ENCODE measurements at places on chromosomes 3 and 15.

DNA sequence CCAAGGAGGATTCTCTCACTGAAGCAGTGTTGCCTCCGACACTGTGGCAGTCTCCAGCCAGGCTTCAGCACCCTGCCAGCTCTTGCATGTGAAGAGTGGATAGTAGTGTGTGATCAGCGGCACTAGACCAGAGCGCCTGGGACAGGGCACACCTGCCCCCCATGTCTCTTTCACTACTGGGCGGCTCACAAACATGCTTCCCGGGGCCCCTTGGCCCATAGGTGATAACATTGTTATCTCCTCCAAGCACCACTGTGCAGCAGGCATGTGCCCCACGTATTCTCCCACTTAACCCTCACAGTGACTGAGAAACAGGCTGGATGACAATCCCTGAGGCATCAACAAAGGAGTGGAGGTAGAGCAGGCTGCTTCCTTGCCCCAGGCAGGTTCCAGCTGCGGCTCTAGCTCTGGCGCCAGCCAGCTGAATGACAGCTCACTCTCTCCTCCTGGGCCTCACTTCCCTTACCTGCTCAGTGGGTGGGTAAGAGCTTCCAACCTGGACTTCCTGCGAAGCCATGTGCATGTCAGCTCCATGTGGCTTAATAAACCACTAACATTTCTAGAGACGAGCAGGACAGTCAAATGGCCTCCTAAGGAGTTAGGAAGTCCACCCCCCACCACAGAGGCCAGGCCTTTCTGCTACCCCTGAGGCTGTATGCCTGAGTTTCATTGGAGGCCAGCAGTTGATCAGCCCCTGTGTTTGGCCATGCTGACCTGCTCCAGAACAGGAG lies 37.8 kb downstream of the KLF13 start:
- peak overlapping the region; percentile 96 for H3K27ac ChIP-seq
- peaks cover 98% of the 10 kb centered on the region for H3K4me1 ChIP-seq
- peaks cover 8% of the 10 kb centered on the region for H3K36me3 ChIP-seq
- H3K27me3 ChIP-seq, result no peaks in the 10 kb centered on the region
- H3K4me3 ChIP-seq, result peak overlapping the region; percentile 3
- no peak for DNase-seq

GRCh38 chr3:159032311-159032710 lies 230.5 kb downstream of the MFSD1 start:
- no peak for DNase-seq
- no peaks in the 10 kb centered on the region for H3K36me3 ChIP-seq
- H3K4me3 ChIP-seq, result no peak overlapping the region
- H3K4me1 ChIP-seq, result no peaks in the 10 kb centered on the region
- no peak overlapping the region for H3K27ac ChIP-seq
- H3K27me3 ChIP-seq, result no peaks in the 10 kb centered on the region

GRCh38 chr15:65579762-65580161 lies 31.2 kb downstream of the INTS14 start:
- no peak for DNase-seq
- peaks cover 4% of the 10 kb centered on the region for H3K4me1 ChIP-seq
- H3K27me3 ChIP-seq, result no peaks in the 10 kb centered on the region
- H3K36me3 ChIP-seq, result peaks cover 56% of the 10 kb centered on the region
- H3K27ac ChIP-seq, result no peak overlapping the region

DNA sequence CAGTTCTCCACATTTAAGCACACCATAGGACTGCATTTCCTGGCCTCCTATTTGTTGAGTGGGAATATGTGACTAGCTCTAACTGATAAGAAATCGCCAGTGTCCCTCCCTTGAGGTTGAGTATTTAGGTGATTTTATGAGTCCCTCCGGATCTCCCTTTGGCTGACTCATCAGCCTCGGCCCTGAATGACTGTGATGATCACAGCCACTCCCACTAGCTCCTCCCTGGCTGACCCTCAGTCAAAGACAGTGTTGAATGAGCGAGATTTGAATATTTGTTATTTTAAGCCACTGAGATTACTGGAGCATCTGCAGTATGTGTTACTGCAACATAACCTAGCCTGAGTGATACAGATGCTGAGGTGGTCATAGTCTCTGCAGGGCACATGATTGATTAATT lies 515.3 kb downstream of the EPHB1 start:
- DNase-seq, result no peak
- no peak overlapping the region for H3K27ac ChIP-seq
- H3K36me3 ChIP-seq, result no peaks in the 10 kb centered on the region
- H3K4me3 ChIP-seq, result no peak overlapping the region
- no peaks in the 10 kb centered on the region for H3K27me3 ChIP-seq

DNA sequence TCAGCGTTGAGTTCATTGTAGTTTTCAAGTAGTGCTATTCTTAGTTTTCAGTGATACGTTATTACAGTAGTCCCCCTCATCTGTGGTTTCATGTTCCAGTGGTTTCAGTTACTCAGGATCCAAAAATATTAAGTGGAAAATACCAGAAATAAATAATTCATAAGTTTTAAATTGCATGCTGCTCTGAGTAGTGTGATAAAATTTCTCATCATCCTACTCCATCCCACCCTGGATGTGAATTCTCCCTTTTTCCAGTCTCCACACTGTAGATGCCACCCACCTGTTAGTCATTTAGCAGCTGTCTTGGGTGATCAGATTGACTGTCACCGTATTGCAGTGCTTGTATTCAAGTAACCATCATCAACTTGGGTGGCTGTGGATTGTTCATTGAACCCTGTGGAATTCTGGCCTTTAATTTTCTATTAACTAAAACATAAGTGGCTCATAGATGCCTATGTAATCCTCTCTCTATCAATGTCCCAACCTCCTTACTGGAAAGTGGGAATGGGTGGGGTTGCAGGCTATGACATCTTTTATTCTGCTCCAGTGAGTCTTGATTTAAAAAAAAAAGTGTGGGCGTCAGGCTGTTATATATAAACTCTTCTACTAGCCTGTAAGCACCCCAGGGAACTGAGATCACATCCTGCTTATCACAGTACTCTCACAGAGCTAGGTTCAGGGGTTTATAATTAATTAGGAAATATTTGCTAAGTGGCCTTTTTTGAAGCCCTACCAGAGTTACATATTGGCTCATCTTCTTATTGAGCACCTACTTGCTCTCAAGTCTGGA lies 97.5 kb downstream of the CFAP20DC start:
- no peak overlapping the region for H3K27ac ChIP-seq
- H3K4me3 ChIP-seq, result no peak overlapping the region
- DNase-seq, result no peak
- no peaks in the 10 kb centered on the region for H3K36me3 ChIP-seq
- no peaks in the 10 kb centered on the region for H3K27me3 ChIP-seq

DNA sequence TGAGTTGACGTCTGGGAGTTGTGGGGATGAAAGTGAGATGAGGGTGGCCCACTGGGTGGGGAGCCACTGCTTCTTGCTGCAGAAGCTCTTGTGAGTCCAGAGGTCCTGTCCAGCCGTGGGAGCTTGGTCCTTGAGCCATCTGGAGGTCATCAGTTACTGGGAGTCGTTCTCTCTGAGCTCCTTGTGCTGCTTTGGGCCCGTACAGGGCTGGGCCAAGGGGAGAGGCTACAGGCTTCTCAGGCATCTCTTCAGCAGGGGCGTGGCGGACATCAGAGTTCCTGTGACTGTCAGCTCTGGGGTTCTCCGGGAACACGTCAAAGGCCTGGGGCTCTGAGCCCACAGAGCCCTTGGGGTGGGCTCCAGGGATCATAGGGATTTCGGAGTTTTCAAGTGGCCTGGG lies 2.6 kb downstream of the PRRT3 start:
- no peaks in the 10 kb centered on the region for H3K27me3 ChIP-seq
- no peak overlapping the region for H3K4me3 ChIP-seq
- H3K27ac ChIP-seq, result no peak overlapping the region
- DNase-seq, result no peak

DNA sequence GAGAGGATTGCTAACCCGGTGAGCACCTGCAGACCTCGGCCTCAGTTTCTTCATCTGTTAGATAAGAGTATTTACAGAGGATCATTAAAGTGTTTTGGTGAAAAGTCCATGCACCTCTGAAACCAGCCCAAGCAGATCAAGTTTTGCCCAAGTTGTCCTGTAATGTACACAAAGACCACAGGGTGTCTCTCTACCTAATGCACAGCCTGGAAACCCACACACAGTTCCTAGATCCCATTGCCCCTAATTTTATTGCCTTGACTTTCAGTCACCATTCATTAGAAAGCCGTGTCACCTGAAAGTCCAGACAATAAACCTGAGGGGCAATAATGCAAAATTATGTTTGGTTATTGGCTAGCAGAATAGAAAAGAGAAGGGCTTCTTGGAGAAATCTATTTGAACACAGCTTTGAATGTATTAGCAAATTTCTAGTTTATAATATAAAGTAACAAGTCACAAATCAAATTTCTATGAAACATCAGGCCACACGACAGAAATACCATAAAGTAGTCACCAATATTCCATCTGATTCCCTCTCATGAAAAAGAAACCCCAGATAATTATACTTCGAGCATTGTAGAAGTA lies 161.3 kb upstream of the SLC2A2 start:
- H3K4me3 ChIP-seq, result no peak overlapping the region
- peaks cover 5% of the 10 kb centered on the region for H3K4me1 ChIP-seq
- peaks cover 25% of the 10 kb centered on the region for H3K36me3 ChIP-seq
- H3K27me3 ChIP-seq, result no peaks in the 10 kb centered on the region
- peak; percentile 28 for DNase-seq

- no peak overlapping the region for H3K27ac ChIP-seq
- H3K36me3 ChIP-seq, result no peaks in the 10 kb centered on the region
- no peak for DNase-seq
- H3K27me3 ChIP-seq, result peaks cover 71% of the 10 kb centered on the region
Observed at GRCh38 chr3:61562721-61563312, 1.4 kb downstream of the PTPRG start.

DNA sequence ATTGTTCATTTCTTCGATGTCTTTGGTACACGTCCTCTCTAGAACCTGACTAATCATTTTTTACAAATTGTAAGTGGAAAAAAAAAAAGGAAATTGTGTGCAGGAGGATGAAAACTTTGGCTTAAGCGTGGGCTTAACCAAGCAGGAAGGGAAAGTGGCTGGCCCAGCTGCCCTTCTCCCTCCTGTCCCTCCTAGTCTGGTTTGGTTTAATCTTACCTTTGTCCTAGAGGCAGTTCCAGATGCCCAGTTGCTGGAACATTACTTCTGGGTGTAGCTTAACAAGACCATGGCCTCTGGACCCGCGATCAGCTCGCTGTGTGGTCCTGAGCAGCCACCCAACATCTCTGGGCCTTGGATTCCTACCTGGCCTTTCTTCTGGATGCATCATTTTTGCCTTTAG lies 15.4 kb downstream of the PAQR5 start:
- no peaks in the 10 kb centered on the region for H3K36me3 ChIP-seq
- H3K27ac ChIP-seq, result no peak overlapping the region
- H3K27me3 ChIP-seq, result no peaks in the 10 kb centered on the region
- no peaks in the 10 kb centered on the region for H3K4me1 ChIP-seq
- DNase-seq, result no peak
- no peak overlapping the region for H3K4me3 ChIP-seq

- no peak overlapping the region for H3K4me3 ChIP-seq
- no peak overlapping the region for H3K27ac ChIP-seq
- DNase-seq, result no peak
- no peaks in the 10 kb centered on the region for H3K36me3 ChIP-seq
- no peaks in the 10 kb centered on the region for H3K4me1 ChIP-seq
- no peaks in the 10 kb centered on the region for H3K27me3 ChIP-seq
Observed at GRCh38 chr3:153028381-153028780, 133.6 kb upstream of the RAP2B start.

DNA sequence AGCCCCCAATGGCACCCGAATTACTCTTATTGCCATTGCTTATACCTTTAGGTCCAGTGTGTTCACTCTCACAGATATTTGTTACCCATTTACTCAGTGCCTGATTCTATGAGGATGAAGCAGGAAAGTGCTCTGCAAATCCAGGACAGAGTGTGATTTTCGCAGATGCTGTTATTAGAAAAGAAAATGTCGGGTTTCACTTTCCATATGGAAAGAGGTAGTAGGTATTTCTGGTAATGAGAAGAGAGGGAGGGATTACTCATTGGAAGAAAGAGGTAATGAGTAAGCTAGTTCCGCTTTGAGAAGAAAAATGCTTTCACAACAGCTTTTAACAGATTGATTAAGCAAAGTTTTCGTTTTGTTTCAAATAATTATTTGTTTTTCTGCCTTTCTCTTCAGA lies 336.3 kb upstream of the CFAP20DC start:
- no peaks in the 10 kb centered on the region for H3K36me3 ChIP-seq
- H3K4me3 ChIP-seq, result no peak overlapping the region
- DNase-seq, result no peak
- no peaks in the 10 kb centered on the region for H3K27me3 ChIP-seq
- no peak overlapping the region for H3K27ac ChIP-seq
- peaks cover 3% of the 10 kb centered on the region for H3K4me1 ChIP-seq

DNA sequence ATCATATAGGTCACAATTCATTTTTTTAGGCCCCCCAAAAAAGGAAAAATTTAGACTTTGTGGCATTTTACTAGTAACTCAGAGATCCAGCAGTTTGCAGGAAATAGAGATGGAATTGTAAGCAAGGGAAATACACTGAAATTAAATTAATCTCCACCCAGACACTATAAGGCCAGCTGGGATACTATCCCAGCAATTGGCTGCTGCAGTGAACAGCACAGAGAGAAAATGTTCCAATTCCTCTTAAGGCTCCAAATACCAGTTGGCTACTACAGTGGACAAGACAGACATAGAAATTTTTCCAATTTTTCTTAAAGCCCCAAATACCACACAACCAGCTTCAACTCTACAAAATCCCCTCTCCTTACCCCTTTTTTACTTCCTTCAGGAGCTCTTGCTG lies 78.9 kb downstream of the ULK4 start:
- no peak overlapping the region for H3K27ac ChIP-seq
- H3K36me3 ChIP-seq, result peaks cover 2% of the 10 kb centered on the region
- H3K4me3 ChIP-seq, result no peak overlapping the region
- H3K4me1 ChIP-seq, result no peaks in the 10 kb centered on the region

DNA sequence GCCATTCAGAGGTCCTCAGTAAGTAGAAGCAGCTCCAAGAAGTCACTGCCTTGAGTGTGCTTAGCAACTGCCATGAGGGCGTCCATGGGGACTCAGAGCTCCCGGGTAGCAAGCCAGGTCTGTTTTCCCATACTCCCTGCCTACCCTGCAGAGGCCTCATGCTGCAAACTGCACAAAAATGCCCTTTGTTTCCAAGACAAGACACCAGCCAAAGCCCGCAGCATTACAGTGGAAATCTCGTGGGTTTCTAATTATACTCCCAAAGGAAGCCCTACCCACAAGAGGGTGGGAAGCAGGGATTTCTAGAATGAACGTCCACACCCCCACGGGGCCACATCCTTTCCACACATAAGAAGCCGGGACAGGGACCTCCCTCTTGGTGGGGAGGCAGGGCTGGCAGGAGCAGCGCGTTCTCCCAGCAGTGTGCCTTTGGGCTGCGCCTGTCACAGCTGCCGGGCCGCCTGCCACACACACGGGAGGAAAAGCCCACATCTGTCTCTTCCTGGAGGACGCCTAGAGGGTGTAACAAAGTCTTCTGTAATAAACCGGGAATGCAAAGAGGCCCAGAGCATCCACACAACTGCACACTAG lies 31.1 kb downstream of the FAM174B start:
- no peaks in the 10 kb centered on the region for H3K4me1 ChIP-seq
- no peak overlapping the region for H3K4me3 ChIP-seq
- no peak for DNase-seq

- H3K27me3 ChIP-seq, result no peaks in the 10 kb centered on the region
- peaks cover 3% of the 10 kb centered on the region for H3K4me1 ChIP-seq
- H3K36me3 ChIP-seq, result no peaks in the 10 kb centered on the region
- DNase-seq, result no peak
Observed at GRCh38 chr3:66808891-66809594, 189.1 kb upstream of the KBTBD8 start.

GRCh38 chr3:98602078-98602678 lies 8.8 kb upstream of the CPOX start:
- H3K27ac ChIP-seq, result no peak overlapping the region
- no peaks in the 10 kb centered on the region for H3K4me1 ChIP-seq
- no peak overlapping the region for H3K4me3 ChIP-seq
- no peaks in the 10 kb centered on the region for H3K36me3 ChIP-seq
- no peaks in the 10 kb centered on the region for H3K27me3 ChIP-seq
- DNase-seq, result no peak
